Activated CD8-positive, alpha-beta memory T cell treated with anti-CD3 and anti-CD28 coated beads, Interleukin-2, amount 50 U/mL, for 4 hours (primary cell): ENCODE measurements at places on chromosomes 13 and 19.

DNA sequence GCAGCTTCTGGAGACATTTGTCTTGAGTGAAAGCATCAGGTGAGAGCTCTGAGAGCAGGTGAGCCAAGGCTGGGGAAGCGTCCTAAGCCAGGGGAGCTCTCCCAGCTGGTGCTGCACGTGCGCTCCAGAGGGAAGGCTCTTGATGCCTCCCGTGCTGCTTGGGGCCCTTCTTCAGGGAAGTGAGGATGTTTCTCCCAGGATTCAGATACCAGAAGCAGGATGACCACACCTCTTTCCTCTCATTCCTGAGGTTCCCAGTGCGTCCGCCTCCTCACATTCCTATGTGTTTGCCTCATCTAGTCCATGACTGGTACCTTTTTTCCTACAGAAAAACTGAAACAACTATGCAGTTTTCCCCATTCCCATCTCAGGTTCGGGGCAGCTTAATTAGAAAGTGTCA is 231.0 kb upstream of the IRS2 start:
- DNase-seq = no peak

- DNase-seq = peak; percentile 72
Observed at GRCh38 chr19:862581-863314, 3.3 kb downstream of the CFD start.

GRCh38 chr13:113919761-113920559 is 53.9 kb downstream of the C13orf46 start:
- no peak for DNase-seq

DNA sequence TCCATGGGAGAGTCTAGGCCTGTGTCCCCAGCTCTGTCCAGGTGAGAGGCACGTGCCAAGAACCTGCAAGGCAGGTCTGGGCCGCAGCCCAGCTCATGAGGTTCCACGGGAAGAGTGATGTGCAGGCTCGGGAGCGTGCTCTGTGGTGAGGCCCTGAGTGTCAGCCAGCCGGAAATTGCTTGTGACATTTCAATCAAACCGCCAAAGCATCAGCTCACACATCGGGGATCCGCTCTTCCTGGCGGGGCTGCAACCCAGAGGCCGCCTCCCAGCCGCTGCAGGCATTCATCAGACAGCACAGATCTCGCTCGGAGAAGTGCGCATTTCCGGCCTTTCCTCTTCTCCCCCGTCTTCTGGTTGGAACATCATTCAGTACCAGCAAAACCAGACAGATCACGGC is 109.3 kb downstream of the KDM4B start:
- peak; percentile 35 for DNase-seq

GRCh38 chr19:6425732-6426620 is 1.4 kb upstream of the KHSRP start:
- DNase-seq = no peak

- no peak for DNase-seq
Observed at GRCh38 chr19:1449467-1450442, at the start of gene APC2. TSS of gene APC2 (plus strand) at chr19:1450121. CDS start at chr19:1453002, 2,881 bp downstream.

GRCh38 chr13:46340011-46340410 is 47.0 kb downstream of the RUBCNL start:
- no peak for DNase-seq

DNA sequence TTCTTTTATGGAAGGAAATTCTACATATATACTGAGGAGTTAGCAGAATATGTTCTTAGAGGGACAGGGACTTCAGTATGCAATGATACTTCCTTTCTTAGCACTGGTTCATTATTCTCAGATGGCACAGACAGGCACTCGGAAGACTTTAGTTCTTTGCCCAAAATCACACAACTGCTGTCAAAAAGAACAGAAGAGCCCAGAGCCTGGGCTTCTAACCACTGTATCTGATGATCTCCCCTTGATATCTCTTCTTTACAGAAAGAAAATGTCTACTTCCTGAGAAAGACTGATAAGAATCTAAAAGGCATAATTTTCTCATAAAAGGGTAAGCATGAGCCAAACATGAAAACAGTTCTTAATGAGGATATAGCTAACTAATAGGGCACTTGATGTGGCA is 2034.2 kb upstream of the PRR20A start:
- DNase-seq = no peak
